CD8-positive, alpha-beta memory T cell (primary cell): ENCODE measurements at places on chromosomes 7 and 10. TPM values are rescaled to one million over a fixed set of nuclear protein-coding genes. Genes with fewer than 3 reads are reported as not detected.

DNA sequence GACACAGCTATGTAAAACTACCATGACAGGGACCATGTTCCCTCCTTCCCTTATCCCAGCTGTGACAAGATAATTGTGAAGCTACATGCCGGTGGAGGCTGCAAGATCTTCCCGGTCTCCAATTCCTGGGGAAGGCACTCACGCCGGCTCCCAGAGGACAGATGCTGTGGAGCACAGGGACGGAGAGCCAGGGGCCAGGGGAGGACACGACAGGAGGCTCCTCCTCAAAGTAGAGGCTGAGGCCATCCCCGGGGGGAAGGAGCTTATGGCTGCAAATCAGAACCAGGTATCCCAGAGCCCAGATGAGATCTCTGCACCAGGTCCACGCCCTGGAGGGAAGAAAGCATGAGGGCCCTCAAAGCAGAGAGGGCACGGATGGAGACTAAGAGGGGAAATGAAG, 286.2 kb downstream of the TCERG1L start:
- H3K27me3 ChIP-seq = no peaks in the 10 kb centered on the region
- DNase-seq = no peak
- no peak overlapping the region for H3K27ac ChIP-seq
- H3K4me3 ChIP-seq = no peak overlapping the region
- H3K4me1 ChIP-seq = no peaks in the 10 kb centered on the region

DNA sequence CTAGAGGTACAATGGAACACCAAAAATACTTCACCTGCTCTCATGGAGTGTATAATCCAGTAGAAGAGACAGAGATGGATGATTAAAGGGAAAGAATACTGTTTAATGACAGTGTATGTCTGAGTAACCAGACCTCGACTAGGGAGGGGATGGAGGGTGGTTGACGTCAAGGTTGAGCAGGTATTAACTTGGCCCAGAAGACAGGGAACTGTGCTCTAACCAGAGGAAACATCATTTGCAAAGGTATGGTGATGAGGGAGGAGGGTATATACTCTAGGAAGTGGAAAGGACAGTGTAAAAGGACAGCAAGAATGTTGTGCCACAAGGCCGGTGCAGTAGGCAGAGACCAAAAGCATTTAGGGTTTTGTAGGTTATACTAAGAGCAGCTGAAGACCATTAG, 2.9 kb downstream of the MIOS start:
- H3K27ac ChIP-seq = no peak overlapping the region
- H3K4me3 ChIP-seq = peak overlapping the region; percentile 2
- peaks cover 4% of the 10 kb centered on the region for H3K36me3 ChIP-seq
- H3K27me3 ChIP-seq = no peaks in the 10 kb centered on the region
- peaks cover 44% of the 10 kb centered on the region for H3K4me1 ChIP-seq
- no peak for DNase-seq

- H3K27me3 ChIP-seq = no peaks in the 10 kb centered on the region
- H3K27ac ChIP-seq = no peak overlapping the region
- DNase-seq = no peak
These were observed 174.1 kb upstream of the YAE1 start for GRCh38 chr7:39392151-39392550.

DNA sequence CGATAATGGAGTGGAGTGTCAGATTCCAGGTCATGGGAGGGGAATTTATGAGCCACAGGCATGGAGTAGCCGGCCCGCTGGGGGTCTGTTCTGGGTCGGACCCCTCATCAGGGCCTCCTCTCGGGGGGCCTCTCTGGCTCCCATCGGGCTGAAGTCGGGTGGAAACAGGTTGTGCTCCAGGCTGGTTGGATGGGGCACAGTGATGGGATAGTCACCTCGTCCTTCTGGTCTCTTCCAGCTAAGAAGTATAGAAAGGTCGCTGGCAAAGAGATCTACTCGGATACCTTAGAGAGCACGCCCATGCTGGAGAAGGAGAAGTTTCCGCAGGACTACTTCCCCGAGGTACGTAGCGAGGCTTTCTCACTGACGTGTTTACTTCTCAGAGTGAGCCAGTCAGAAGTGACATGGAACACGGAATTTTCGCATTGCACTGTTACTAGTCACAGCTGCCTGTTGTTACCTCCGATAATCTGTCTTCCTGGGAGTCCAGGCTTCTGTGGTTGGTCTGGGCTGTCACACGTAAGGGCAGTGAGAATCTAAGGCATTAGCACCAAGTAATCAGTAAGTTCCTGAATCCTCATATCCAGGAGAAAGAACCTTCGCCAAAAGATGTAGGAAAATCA, 88.3 kb downstream of the NKX6-2 start:
- no peak overlapping the region for H3K27ac ChIP-seq
- DNase-seq = no peak
- H3K4me3 ChIP-seq = no peak overlapping the region
- H3K4me1 ChIP-seq = no peaks in the 10 kb centered on the region
- no peaks in the 10 kb centered on the region for H3K36me3 ChIP-seq

Gene INMT
- 0.18 TPM for total RNA-seq

Gene NKX1-2
- total RNA-seq = not detected

Gene ZPBP
- total RNA-seq = not detected

Gene GNGT1
- not detected for total RNA-seq
